Stimulated activated CD4-positive, alpha-beta T cell treated with anti-CD3 and anti-CD28 coated beads, Interleukin-12 subunit alpha, Interleukin-12 subunit beta, amount 100 ng/mL, for 24 hours (primary cell): ENCODE measurements at places on chromosomes 2 and 18.
A peak's percentile ranks its signal among the peaks of the same experiment; 100 is the strongest.

- DNase-seq = no peak
Observed at GRCh38 chr2:80348953-80349352, 44.4 kb upstream of the LRRTM1 start.

DNA sequence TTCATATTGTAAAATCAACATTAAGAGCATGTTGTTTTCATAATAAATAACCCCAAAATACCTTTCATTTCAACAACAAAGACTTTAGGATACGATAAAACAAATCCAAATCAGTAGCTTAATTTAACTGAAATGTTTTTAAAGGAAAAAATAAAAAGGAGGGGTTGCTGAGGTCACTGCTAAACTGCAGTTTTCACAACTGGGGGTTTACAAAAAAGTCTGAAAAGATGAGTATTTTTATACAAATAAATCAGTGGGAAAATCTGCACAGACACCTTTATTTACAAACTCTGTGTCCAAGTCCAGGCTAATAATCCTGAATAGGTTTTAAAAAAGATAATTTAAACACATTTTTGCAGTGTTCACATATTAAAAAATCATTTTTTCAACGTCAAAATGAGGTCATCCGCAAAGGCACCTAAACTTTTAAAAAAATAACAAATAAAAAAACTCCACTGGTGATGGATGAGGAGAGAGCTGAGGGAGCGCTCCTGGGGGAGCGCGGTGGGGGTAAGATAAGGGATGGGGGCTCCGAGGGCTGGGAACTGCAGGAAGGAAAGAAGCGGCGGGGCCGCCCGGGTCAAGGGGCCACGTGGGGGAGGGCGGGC, 3.1 kb downstream of the DLX2 start:
- DNase-seq = no peak

- DNase-seq = peak; percentile 71
Observed at GRCh38 chr2:72887032-72887739, at the start of gene SPR. Gene SPR, plus strand, starts transcription at chr2:72887408. Its CDS starts 25 bp downstream, at chr2:72887433.

DNA sequence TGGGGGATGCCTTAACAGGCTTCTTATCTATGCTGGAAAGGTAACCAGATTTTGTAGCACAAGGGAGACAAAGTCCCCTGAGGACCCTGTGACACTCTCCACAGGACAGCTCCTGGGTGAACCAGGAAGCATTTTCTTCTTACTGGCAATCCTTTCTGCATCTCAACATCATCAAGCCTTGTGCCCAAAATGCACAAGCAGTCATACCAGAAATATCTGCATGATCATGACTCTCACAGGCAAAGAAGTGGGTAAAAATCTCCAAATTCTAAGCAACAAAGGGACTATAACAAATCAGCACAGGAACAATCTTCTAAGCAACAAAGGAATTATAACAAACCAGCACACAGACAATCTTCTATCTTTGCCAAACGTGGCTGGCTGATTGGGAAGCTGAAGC, 99.1 kb upstream of the CD226 start:
- DNase-seq = no peak

- DNase-seq = no peak
Observed at GRCh38 chr2:156110890-156111289, 221.6 kb downstream of the NR4A2 start.

- no peak for DNase-seq
Observed at GRCh38 chr2:17894556-17894955, 16.1 kb downstream of the KCNS3 start.

- peak; percentile 40 for DNase-seq
Observed at GRCh38 chr2:236343400-236344161, 79.4 kb upstream of the ASB18 start.
